GM04503 (cell line): ENCODE measurements at places on chromosomes 6 and 20.

- DNase-seq, result no peak
These were observed 112.5 kb upstream of the EMILIN3 start for GRCh38 chr20:41479113-41479512.

GRCh38 chr6:45351076-45351475 is 22.9 kb downstream of the RUNX2 start:
- DNase-seq, result no peak

DNA sequence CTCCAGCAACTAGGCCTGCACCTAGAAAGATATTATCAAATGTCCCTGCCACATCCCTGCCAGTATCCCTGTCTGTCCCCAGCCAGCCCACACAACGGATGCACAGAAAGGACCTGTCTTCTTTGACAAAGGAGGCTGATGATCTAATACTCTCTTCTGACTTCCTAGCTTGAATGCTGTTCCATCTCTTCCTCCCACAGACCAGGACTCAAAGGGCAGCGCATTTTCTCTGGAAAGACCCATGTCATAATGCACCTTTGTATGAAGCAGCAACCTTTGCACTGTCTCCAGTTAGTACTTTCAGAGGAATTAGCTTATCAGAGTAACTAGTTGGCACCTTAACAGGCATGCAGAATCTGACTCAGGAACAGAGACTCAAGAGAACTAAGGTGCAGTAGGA is 53.3 kb upstream of the TAF8 start:
- no peak for DNase-seq

GRCh38 chr6:127932708-127933107 is 31.9 kb upstream of the THEMIS start:
- no peak for DNase-seq

- DNase-seq, result no peak
These were observed 94.0 kb downstream of the SHLD1 start for GRCh38 chr20:5844063-5844681.

DNA sequence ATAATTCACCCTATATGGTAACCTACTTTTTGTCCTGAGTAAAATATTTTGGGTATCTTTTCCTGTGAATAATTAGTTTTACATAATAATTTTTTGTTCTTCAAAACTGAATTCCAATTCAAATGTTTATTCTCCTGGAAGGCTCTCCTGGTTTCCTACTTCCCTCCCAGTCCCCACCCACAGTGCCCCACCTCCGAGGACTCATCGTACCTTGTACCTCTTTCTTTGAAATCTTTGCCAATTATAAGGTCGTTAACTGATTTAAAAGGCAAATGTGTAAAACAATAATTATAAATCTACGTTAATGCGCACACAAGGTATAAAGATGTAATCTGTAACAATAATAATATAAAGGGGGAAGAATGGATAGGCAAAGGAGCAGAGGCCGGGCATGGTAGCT is 40.5 kb upstream of the VEGFA start:
- DNase-seq, result no peak

- no peak for DNase-seq
These were observed 82.7 kb upstream of the TOP1 start for GRCh38 chr20:40945754-40946450.

DNA sequence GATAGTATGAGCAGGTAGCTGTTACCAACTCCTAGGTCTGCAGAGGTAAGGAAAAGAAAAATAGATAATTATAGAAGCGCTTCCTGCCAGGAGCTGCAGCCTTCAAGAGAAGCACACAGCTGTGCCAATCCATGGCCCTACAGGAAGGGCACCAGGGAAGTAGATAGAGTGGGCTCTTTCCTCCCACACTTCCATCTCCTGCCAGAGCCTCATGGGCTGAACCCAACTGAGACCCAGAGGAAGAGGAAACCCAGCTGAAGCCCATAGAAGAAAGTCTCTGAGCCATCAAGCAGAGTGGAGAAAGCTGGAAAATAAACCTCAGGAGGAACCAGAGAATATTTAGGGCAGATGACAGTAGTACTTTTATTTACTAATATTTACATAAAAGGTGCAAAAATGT is 146.7 kb upstream of the ATXN1 start:
- no peak for DNase-seq
